ENCODE measurements at places on chromosomes 2 and 18.

GRCh38 chr2:96315400-96316071, 9.6 kb upstream of the ITPRIPL1 start:
- no peak for DNase-seq

DNA sequence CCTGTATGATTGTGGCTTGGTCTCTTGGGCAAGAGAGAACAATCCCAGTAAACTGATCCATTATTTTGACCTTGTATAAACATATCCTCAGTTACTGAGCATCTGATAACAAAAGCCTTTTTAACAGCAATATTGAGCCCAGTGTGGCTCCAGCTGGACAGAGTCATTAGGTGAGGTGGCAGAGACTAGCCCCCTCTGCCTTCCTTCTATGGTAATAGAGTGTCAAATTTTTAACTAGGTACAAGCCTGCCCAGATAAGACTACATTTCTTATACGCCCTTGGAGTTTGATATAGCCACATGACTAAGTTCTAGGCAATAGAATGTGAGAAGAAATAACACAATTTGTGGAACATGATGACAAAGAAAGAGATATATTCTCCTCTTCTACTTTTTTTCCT, 56.2 kb downstream of the HNMT start:
- no peak for DNase-seq

GRCh38 chr2:45825001-45825651, 173.7 kb downstream of the PRKCE start:
- no peak for DNase-seq

GRCh38 chr2:41717839-41718238, 330.0 kb upstream of the PKDCC start:
- DNase-seq, result no peak

DNA sequence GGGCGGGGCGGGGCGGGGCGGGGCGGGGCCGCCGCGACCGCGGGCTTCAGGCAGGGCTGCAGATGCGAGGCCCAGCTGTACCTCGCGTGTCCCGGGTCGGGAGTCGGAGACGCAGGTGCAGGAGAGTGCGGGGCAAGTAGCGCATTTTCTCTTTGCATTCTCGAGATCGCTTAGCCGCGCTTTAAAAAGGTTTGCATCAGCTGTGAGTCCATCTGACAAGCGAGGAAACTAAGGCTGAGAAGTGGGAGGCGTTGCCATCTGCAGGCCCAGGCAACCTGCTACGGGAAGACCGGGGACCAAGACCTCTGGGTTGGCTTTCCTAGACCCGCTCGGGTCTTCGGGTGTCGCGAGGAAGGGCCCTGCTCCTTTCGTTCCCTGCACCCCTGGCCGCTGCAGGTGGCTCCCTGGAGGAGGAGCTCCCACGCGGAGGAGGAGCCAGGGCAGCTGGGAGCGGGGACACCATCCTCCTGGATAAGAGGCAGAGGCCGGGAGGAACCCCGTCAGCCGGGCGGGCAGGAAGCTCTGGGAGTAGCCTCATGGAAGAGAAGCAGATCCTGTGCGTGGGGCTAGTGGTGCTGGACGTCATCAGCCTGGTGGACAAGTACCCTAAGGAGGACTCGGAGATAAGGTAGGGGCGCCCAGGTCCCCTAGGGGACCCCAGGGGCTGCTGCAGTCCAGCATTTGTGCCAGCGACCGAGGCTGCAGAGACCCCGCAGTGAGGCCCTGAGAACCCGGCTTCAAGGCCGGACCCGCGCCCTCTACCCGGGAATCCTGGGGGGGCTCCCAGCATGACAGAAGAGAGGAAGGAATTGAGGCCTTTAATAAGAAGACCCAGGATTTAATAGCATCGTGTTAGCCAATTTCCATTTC, at the start of gene KHK:
Gene KHK (plus strand): TSS at position 49 of the 870 bp plus-strand sequence. CDS start 488 bp downstream, at position 537.
- DNase-seq, result no peak

GRCh38 chr2:147181351-147182029, 663.3 kb upstream of the ACVR2A start:
- no peak for DNase-seq
